Endothelial cell of umbilical vein (primary cell): ENCODE measurements at places on chromosomes 7 and 10. TPM values are rescaled to one million over a fixed set of nuclear protein-coding genes. Genes with fewer than 3 reads are reported as not detected.

ZNF786 gene
- total RNA-seq = 5.4 and 5.9 TPM in 2 replicates

TMEM213 gene
- total RNA-seq = not detected in 2 replicates

H2BK1 gene
- total RNA-seq = not detected in 2 replicates

CALHM3 gene
- total RNA-seq = not detected in 2 replicates

ZNF503 gene
- total RNA-seq = 2.2 and 2.7 TPM in 2 replicates

DNA sequence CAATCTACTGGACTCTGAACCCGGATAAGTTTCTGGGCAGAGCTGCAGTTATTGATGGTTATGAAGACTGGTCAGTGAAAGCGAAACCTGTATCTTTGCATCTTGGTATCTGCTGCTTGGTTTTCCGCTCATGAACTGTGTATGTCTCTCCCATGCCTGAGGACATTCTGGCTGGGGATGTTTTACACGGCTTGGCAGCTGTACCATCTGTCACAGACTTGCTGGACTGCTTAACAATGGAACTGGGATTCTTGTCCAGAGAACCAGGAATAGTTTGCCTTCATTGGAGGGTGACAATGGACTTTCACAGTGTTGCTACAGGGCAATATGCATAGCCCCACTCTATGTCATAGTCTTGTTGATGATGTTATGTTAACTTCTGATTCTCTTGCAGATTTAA is 119.9 kb upstream of the TMEM106B start:
- DNase-seq = no peak

DNA sequence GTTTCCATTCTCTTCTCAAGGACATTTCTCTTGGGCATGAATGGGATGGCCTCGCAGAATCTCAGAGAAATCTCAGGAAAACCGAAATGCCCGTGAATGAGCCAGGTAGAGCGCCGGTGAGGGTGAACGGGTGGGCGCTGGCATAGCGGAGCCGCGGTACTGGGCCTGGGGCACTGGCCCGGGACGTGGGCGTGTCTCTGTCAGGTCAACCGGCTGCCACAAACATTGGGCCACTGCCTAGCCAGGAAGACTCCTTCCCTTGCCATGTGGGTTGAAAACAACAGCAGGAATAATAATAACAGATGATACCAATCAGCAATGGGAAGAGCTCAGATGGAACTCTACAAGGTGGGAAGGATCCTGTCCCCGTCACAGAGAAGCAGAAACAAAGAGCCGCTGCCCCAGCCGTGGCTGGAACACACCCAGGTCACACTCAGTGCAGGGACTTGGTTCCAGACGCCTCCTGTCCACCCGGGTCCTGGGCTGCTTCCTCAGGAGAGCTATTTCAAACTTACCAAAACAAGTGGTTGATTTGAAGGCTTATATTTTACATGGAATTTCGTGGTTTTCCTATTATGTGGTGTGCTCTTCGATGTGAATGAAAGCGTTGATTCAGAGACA is 51.1 kb upstream of the EBF3 start:
- no peak for DNase-seq

DNA sequence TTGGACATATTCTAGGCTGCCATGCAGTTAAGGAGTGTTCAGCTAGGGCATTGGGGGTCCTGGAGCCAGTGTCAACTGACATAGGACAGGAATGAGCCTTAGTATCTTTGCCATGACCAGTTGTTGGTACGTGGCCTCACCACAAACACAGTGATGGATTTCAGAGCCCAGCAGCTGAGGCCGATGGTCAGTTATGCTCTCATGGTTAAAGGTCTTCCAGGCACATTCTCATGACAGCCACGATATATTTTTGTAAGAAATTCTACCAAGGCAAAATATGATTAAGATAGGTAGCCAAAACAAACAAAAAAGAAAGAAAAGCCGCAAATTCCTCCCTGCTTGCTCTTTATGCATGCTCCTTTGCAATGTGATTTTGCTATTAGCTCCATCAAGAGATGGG is 47.8 kb downstream of the CDHR3 start:
- no peak for DNase-seq

GRCh38 chr10:71242622-71243009 is 30.2 kb downstream of the UNC5B start:
- no peak for DNase-seq

GRCh38 chr7:30468041-30468440 is 10.5 kb downstream of the NOD1 start:
- DNase-seq = no peak

DNA sequence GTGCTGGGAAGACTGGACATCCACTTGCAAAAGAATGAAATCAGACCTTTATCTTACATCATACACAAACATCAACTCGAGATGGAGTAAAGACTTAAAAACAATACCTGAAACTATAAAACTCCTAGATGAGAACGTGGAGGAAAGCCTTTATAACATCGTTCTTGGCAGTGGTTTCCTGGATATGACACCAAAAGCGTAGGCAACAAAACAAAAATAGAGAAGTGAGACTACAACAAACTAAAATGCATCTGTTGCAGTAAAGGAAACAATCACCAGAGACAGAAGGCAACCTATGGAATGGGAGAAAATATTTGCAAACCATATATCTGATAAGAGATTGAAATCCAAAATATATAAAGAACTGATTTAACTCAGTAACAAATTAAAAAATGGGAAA is 33.3 kb downstream of the CC2D2B start:
- no peak for DNase-seq

FAM25C gene
- total RNA-seq = not detected in 2 replicates

GRCh38 chr7:28792858-28793257 is 165.3 kb downstream of the TRIL start:
- DNase-seq = no peak

TCF7L2 gene
- 21.8 and 22.1 TPM in 2 replicates for total RNA-seq

GRCh38 chr10:59829601-59830000 is 76.3 kb upstream of the MRLN start:
- DNase-seq = no peak

GRCh38 chr10:123649676-123650075 is 16.5 kb upstream of the GPR26 start:
- DNase-seq = no peak

DNA sequence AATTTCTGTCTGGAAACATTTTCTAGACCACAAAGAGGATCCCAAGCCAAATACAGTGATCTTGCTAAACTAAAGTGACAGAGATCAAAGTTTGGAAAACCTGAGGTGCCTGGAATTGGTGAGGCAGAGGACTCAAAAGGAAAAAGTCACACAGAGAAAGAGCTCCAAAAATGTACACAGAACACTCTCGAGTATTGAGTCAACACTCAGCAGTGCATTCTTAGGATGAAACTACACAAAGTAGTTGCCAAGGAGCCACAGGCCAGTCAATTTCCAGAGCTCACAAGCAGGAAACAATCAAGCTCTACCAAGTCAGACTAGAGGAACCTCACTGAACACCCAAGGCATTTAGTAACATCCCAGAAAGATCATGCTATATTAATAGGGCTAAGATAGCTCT is 61.3 kb downstream of the MICU1 start:
- DNase-seq = no peak

- no peak for DNase-seq
These were observed 164.4 kb downstream of the GLRX3 start for GRCh38 chr10:130300608-130301020.

OR2A1 gene
- not detected in 2 replicates for total RNA-seq

ADRB1 gene
- total RNA-seq = 0.97 and 1.8 TPM in 2 replicates

- DNase-seq = no peak
These were observed 321.0 kb upstream of the TPK1 start for GRCh38 chr7:145156834-145157233.

DNA sequence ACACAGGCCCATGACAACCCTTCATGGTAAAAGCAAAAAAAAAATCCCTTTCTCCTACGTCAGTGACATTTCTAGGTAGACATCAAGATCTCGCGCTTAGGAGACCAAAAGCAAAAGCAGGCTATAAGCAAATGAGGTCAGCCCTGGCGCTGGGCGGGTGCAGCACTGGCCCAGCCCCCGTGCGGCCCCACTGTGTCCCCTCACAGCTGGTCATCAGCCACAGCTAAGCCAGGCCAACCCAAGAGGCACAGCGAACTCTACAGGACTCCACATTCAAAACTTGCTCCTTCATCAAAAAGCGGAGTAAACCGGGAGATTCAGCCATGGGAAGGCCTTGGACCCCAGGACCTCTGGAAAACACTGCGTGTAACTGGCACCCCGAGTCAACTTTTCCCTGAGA is 113.7 kb downstream of the PTPRN2 start:
- DNase-seq = no peak

FGFBP3 gene
- total RNA-seq = 0.38 and 0.53 TPM in 2 replicates

SVOPL gene
- not detected in 2 replicates for total RNA-seq

XPNPEP1 gene
- 81.1 and 87.3 TPM in 2 replicates for total RNA-seq

DNA sequence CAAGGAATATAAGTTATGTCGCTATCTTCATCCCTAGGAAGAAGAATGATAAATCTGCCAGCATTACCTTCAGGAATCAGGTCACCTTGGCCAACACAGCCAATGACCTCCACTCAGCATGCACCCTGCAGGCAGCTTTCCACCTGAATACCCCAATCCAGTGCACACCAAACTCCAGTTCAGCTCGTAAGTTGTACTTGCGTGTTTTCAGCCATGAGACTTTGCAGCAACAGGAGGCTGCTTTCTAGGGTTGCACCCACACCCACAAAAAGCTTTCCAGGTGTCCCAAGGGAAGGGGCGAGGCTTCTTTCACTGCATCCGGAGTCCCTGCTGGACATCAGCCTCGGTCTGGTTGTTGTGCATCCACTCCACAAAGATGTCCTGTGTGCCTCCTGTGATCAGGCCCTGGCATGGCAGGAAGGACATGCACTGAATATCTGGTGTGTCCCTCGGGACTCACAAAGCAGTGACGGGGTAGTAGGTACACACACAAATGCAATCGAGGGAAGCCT is 282.9 kb downstream of the GRID1 start:
- DNase-seq = no peak

TAS2R4 gene
- total RNA-seq = 0.88 and 1.4 TPM in 2 replicates

WNT16 gene
- total RNA-seq = not detected in 2 replicates

- DNase-seq = no peak
These were observed 22.4 kb upstream of the FOXK1 start for GRCh38 chr7:4659551-4660286.

CHST15 gene
- total RNA-seq = 23.1 and 29.2 TPM in 2 replicates

GIMAP7 gene
- total RNA-seq = 42.4 and 51.1 TPM in 2 replicates

DNA sequence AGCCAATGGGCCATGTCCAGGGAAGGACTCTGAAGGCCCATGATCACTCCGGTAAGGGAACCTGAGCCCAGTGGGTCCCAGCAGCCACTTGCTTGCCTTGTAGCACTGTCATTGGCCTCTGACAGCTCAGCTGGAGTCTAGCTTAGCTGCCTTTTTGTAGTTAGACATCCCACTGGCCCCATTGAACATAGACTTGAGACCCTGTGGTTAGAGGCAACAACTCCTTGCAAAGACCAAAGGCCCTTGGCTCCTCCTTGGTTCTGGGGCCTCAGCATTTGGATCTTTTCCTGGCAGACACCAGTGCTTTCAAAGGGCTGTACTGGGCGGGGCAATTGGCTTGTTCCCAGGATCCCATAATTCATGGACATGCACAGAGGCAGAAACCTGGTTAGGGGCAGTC is 321.2 kb downstream of the CXCL12 start:
- no peak for DNase-seq

DNA sequence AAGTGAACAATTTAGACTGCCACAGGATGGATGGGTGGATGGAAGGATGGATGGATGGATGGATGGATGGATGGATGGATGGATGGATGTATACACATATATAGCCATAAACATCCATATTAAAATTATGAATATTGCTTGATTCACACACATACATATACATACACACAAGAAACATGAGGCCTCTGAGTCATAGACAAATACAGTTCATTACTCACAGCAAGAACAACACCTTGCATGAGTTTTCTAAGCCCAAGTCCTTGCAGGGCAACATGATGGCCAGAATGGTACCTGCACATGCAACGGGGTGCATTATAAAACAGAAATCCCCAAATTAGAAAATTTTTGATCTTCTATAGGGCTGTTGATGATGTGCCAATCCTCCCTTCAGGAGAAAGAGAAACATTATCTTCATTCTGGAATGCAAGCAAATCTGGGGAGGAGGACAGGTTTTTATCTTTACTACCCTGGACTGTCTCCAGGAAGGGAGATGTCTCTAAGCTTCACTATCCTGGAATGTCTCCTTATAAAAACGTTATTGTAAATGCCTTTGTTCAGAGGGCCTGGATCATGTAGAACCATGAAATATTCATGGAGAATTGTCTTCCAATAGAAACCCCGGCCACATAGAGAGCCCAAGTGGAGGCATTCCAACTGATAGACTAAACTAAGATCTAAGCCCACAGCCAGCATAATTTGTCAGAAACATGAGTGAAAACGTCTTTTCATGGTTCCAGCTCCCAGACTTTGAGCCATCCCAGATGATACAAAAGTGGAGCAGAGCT is 238.6 kb upstream of the LRRN3 start:
- DNase-seq = no peak

AKR1C3 gene
- total RNA-seq = 4.8 and 32.2 TPM in 2 replicates

DNA sequence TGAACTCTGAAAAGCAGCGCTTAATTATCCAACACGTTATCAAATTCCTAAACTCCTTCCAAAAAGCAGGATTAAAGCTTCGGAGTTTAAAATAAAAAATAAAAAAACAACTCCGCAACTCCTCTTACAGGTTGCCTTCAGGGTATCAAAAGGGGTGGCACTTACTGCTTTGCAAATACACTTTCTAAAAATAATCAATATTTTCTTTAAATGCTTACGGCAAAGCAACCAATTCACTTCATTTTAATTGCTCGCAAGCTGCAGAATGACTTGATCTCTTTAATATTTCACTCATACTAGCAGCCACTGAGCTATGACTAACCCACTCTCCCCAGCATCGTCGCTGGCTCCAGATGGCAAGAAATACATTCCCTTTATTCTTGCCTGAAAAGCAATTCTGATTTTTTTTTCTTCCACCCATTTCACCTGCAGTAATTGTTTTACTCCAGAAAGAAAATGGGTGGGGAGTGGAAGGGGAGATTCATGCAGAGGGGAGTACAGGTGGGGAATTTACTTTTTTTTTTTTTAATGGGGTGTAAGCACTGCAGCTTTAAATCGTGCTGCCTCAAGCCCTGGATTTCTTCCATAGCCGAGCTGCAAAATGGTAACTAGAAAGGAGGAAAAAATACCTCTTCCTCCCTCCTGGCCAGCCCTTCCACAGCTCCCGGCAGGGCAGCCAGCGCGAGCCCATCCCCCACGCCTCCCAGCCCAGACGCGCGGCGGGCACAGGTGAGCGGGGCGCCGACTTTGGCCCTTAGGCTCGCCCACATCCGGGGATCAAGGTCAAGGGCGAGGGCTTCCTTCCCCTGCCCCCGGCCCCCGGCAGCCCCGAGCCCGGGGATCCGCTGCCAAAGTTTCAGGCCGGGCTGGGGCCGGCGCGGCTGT is 54.2 kb upstream of the FHIP2A start:
- peak; percentile 65 for DNase-seq

- no peak for DNase-seq
These were observed 451.7 kb upstream of the TEX47 start for GRCh38 chr7:89247207-89247606.
